ENCODE measurements at places on chromosomes 11 and 22.

GRCh38 chr11:110493346-110493745 lies 63.6 kb downstream of the FDX1 start:
- no peak for DNase-seq

GRCh38 chr22:32515084-32515483 lies 40.5 kb downstream of the FBXO7 start:
- no peak for DNase-seq

DNA sequence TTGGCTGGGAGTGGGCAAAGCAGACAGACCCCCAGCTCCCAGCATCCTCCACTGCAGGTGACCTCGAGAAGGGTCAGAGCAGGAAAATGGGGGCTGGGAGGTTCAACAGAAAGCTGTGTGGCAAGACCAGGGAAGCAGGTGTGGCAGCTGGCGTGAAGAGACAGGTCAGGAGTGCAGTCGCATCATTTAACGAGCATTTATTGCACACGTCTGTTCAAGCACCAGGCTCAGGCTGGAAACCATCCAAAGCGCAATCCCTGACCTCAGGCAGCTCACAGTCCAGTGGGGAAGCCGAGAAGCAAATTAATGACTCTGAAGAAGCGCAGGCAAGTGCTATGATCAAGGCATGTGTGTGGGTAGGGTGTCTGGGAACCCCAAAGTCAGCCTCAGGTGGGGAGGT lies 7.4 kb downstream of the SLC25A45 start:
- no peak for DNase-seq

DNA sequence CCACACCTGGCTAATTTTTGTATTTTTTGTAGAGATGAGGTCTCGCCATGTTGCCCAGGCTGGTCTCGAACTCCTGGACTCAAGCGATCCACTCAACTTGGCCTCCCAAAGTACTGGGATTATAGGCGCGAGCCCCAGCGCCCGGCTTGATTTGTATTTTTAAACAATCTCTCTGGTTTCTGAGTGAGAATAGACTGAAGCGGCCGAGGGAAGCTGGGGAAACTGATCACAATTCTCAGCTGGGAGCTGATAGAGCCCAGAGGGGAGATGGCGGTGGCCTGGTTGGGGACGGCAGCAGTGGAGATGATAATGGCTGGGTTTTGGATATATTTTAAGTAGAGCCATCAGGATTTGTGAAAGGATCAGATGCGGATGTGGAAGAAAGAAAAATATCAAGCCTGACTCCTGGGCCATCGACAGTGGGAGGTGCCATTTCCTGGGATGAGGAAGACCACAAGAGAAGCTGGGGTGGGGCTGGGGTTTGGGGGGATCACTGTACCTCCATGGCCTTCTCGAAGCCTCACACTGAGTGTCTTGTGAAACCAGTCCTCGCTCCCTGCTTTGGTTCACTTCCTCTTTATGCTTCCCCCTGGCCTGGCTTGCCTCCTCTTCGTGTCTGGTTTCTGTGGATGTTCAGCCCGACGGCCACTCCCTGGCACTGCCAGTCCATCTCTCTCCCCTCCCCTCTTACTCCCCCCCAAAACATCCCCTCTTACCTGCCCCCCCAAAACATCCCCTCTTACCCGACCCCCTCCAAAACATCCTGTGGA lies 51.9 kb downstream of the IGLL1 start:
- no peak for DNase-seq

DNA sequence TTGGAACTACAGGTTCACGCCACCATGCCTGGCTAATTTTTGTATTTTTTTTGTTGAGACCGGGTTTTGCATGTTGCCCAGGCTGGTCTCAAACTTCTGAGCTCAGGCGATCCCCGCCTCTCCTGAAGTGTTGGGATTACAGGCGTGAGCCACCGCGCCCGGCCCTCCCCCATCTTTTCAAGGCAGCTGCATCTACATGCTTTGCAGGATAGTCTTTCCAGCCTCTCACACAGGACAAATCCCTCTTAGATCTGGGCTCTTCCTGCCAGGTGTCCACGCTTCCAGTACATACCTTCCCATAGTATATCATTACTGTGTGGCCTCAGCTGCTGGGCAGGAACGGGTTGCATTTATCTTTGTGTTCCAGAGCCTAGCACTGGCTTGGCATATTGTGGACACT lies 49.7 kb downstream of the C11orf96 start:
- DNase-seq, result no peak

- no peak for DNase-seq
Observed at GRCh38 chr22:47153854-47154525, 391.5 kb downstream of the TBC1D22A start.

DNA sequence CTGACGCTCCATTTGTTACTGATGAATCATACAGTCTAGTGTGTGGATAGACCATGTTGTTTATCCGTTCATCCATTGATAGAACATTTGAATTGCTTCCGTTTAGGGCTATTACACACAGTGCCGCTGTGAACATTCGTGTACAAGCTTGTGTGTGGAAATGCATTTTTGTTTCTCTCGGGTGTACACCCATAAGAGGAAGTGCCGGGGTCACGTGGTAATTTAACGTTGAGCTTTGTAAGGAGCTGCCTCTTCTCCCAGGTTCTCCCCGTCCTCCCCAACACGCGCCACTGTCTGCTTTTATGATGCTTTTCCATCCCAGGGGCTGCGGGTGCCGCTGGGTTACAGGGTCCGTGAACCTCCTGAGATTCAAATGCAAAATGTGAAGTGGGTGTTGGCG lies 142.3 kb downstream of the IGLL1 start:
- no peak for DNase-seq

DNA sequence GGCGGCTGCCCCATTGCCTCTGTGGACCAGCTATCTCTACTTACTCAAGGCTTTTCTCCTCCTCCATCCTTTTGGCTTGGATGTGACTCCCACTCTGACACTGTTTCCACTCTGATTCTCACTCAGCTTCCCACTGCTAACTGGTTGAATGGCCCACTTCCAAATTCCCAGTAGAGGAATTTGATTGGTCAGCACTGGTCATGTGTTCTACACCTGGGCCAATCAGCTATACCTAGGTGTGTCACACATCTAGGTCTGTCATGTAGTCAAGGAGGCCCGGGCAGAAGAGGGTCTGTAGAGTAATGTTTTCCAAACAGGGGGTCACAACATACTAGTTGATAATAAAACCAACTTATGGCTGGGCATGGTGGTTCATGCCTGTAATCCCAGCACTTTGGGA lies 53.3 kb downstream of the TPBGL start:
- DNase-seq, result no peak

- no peak for DNase-seq
Observed at GRCh38 chr11:10868352-10868751, 10.5 kb upstream of the ZBED5 start.

GRCh38 chr11:84686716-84687115 lies 940.4 kb downstream of the DLG2 start:
- DNase-seq, result no peak

DNA sequence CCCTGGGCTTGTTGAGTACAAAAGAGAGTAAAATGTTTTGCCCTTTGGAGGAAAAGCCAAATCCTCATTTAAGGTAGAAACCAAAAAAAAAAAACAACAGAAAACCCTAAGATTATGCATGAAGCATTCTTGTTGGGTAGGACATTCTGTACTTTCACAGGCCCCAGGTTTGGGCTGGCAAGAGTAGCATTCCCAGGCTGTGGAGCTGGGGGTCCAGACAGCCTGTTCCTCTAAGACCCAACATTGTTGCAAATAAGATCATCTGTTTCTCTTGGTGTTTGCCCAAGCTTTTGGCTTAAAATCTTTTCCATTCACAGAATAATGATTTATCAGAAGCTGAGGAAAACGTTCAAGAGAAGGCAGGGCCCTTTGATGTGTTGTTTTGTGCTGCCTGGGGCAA lies 123.8 kb downstream of the MICAL2 start:
- no peak for DNase-seq

GRCh38 chr22:38467904-38468442 lies at the start of gene KDELR3:
Gene KDELR3 (plus strand): TSS chr22:38468096. CDS start chr22:38468234, 138 bp downstream.
- DNase-seq, result peak; percentile 14

GRCh38 chr22:40410272-40410671 lies 39.9 kb downstream of the SGSM3 start:
- no peak for DNase-seq

DNA sequence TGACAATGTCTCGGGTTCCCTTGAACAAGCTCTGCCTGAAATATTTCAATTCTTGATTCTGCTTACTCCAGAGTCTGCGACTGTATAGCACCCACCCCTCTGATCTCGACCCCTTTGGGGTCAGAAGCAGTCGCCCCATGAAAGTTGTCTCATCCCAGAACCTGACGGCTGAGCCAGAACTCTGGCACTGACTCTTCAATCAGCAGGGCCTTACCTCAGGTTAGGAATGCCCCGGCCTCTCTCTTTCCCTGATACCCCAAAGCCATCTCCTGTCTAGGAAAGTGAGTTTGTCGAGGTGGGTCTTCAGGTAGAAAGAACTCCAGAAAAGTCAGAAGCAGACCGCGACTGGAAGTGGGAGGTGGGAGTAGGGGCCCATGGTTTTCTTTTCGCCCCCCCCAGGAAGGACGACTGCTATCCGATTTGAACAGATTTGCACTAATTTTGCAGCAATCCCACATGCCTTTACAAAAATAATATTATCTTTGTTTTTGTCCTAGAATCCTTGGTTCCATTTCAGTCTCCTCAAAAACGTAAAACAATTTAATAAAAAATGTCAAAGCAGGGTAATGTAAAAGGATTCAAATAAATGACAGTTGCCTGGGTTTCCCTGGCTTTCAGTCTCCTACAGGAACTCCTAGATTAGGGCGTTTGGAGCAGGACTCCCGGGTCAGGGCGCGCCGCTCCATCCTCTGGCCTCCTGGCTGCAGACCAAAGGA lies 898 bp upstream of the ROBO3 start:
- no peak for DNase-seq

DNA sequence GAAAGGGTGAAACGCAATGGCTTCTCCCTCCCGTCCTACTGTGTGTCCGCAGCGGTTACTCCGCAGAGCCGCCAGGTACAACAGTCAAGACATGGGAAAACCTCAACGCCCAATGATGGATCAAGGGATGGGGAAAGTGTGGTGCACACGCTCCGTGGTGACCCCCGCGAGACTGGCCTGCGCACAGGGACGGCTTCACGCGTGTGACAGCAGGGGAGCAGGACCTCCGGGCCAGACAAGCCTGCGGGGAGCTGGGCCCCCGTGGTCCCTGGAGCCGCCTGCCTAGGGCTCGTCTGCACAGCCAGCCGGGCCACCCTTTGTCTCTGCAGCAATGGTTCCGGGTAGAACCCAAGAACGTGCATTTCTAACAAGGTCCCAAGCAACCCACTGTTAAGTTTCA lies 31.7 kb upstream of the MOB2 start:
- DNase-seq, result no peak

DNA sequence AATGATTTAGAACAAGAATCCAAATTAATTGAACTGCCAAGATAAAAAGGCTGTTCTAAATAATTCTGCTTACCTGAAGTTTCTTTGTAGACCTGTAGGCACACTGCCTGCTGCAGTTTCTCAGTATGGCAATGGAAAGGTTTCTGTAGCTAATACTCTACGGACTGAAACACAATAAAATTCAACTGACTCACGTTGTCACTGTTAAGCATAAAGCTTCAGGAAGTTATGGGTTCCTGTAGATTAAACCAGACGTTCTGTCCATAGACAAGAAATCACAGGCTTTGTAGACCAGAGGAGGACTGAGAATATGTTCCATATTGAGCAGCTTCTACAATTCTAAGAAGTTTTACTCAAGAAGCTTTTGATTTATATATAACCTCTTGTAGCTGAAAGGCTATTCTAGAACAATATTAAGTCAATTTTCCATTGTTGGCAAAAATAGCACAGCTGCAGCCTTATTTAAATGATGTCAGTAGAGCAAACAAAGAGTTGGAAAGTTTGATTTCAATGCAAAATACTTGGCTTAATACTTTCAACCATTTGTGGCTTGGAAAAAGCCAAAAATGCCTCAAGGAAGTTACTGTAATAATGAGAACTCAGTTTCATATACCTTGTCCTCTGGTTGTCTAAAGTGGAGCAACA lies at the start of gene GLYATL2:
TSS of gene GLYATL2 (minus strand) at position 344 of the 645 bp plus-strand sequence. CDS start 5,092 bp downstream, outside the sequence.
- no peak for DNase-seq

DNA sequence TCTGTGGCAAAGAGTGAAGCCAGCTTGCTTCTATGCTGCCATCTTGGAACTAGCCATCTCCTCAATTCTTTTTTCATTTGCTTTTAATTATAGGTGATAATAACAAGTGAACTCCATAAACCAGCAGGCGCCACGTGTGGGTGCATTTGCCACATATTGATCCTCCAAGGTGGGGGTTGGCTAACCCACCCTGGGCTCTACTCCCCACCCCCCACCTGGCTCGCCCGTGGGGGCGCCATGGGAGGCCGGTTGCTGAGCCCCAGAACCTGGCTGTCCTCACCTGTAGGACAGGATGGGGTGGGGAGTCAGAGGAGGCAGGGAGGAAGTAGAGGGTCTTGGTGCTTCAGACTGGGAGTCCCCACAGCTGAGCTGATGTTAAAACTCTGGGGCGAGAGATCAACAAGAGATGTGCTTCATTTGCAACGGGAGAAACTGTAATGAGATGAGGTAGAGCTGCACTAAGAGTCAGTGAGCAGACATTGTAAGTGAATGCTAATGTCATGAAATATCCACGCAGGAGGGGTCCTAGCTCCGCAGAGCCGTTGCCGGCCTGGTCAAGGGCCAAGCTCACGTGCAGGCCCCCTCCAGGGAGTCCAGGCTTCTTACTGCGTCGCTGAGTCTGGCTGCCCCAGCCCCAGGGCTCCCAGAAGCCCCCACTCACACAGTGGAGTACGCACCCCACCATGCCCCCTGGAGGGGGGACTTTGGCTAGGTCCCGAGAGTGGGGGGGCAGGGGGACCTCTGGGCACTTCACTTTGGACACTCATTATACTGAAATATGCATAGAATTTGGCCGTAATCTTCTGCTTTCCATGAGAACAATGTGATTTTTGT lies 59.4 kb downstream of the BRD1 start:
- DNase-seq, result no peak

GRCh38 chr11:22734628-22735345 lies 68.4 kb downstream of the GAS2 start:
- DNase-seq, result no peak

DNA sequence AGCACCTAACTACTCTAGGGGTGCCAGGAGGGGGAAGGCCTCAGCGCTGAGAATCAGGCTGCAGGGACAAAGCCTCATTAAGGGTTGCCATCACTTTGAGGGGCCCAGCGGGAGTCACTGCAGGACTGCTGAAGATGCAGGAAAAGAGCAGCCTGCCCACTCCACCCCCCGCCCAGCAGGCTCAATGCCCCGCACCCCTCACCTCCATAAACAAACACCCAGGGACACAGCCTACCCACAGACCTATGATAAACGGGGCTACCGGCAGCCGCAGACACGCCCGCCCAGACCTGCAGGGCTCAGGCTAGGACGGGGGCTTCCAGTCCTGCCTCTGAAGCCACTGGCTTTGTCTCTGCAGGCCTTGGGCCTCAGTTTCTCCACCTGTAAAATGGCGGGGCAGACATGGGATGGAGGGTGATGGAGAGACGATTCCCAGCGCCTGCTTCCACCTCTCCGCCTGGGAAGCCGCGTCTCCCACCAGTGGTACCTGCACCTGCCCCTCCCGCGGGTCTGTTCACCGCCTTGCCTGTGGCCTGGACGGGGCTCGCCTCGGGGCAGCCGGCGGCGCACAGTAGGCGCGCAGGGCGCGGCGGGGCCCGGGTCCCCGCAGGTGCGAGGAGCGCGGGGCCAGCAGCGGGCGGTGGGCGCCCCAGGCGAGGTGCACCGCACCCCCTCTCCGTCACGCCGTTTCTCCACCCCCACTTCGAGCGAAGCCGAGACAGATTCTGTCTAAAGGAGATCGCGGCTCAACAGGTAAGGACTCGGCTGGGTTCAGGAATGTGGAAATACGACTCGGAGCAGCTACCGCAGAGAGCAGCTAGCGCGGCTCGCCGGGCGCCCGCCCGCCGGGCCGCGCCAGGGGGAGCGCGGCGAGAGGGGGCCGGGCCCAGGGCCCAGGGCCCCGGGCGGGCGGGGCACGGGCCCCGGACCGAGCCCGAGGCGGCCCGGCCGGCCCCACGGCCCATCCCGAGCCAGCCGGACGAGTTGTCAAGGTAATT lies 1.5 kb downstream of the WNT7B start:
- DNase-seq, result no peak

- DNase-seq, result no peak
Observed at GRCh38 chr22:17260950-17261349, 41.7 kb upstream of the ADA2 start.
